Activated B cell treated with CpG ODN at 0.5 μM for 24 hours (primary cell): ENCODE measurements at places on chromosomes 6 and 20. TPM values are rescaled to one million over a fixed set of nuclear protein-coding genes. Genes with fewer than 3 reads are reported as not detected.

POM121L2 gene
- not detected in 2 replicates for total RNA-seq

LPA gene
- total RNA-seq, result not detected in 2 replicates

FAM83D gene
- 0.93 and 1.2 TPM in 2 replicates for total RNA-seq

GRM1 gene
- total RNA-seq, result not detected in 2 replicates

ECT2L gene
- not detected in 2 replicates for total RNA-seq

SLC22A2 gene
- not detected in 2 replicates for total RNA-seq

SRSF3 gene
- total RNA-seq, result 421 and 494 TPM in 2 replicates

TNFRSF6B gene
- not detected in 2 replicates for total RNA-seq

PPP1R16B gene
- total RNA-seq, result 98.3 and 99.3 TPM in 2 replicates

GABBR1 gene
- 88.9 and 117 TPM in 2 replicates for total RNA-seq
